NCI-H2029 (cell line): ENCODE measurements at places on chromosomes 3 and 15.

DNA sequence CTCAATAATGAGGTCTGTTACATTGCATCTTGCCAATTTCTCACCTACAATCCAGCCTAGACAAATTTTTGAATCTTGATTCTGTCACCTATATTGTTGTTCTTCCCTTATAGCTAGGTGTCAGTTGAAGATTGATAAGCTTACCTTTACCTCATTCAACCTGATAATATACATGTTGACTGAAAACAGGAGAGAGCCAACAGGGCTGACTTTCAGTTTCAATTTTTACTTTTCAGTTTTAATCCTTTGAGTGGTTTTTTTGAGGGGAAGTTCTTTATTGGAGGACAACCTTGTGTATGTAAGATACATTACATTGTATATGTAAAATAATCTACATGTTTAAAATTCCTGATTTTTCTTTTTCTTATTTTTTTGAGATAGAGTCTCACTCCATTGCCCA is 5.8 kb downstream of the ATP13A5 start:
- no peak for DNase-seq

GRCh38 chr3:173410436-173410835 is 12.9 kb downstream of the NLGN1 start:
- no peak for DNase-seq

GRCh38 chr3:45064512-45065372 is 38.6 kb downstream of the CLEC3B start:
- DNase-seq, result no peak

- DNase-seq, result no peak
Measured at GRCh38 chr15:50883903-50884302, 24.6 kb upstream of the AP4E1 start.

- DNase-seq, result no peak
Measured at GRCh38 chr3:116432795-116433194, 12.5 kb downstream of the LSAMP start.

DNA sequence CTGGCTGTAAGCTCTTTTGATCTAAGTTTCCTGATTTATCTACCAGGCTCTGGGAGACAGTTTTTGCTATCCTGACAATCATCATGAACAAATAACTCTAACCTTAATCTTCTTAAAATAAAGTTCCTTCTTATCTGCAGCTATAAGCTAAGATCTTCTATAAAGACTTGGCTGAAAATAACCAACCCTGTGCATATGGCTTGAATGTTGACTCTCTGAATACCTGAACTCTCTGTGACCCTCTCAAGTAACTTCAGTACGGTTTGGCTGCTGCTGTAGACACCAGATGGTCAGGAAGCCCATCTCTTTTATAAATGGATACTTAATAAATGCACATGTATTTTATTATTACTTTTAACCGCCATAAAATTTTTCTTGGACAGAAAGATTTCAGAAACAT is 412.4 kb upstream of the CBLB start:
- DNase-seq, result no peak

- peak; percentile 68 for DNase-seq
Measured at GRCh38 chr15:40941528-40942336, 11.5 kb upstream of the CHAC1 start.

DNA sequence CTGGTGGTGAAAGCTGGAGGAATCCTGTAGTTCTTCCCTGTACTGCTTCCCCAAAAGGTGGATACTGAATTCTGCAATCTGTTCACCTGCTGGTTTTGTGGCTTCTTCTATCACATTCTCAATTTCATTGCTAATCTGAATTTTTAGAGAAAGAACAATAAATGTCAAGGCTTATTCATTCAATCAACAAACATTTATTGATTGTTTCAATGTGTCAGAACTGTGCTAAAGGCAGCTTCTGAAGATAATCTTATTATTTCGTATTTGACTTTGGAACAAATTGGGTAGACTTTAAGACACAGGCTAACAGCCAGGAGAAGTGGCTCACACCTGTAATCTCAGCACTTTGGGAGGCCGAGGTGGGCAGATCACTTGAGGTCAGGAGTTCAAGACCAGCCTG is 46.8 kb downstream of the IMPG2 start:
- DNase-seq, result no peak

DNA sequence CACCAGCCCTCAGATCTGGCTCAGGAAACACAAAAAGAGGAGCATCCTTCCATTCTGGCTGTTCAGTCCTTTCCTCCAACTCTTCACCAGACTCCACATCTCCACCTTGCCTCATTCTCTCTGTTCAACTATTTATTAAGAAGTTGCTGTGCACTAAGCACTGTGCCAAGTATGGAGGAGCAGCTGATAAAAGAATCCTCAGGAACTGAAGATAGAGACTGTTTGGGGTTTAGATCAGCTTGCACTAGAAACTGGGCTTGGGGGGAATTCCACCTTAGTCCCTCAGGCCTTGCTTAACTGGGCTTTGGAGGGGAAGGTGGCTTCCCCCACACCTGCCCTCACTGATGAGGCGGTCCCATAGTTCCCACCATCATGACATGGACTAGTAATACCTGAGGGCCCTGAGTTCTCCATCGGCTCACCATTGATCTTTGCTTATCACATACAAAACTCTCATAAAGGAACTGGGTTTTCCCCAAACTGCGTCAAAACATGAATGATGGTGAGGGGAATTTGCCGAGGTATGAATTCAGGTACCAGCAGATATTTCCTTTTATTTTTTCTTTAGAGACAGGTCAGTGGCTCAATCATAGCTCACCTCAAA is 1.7 kb upstream of the CCR8 start:
- no peak for DNase-seq

DNA sequence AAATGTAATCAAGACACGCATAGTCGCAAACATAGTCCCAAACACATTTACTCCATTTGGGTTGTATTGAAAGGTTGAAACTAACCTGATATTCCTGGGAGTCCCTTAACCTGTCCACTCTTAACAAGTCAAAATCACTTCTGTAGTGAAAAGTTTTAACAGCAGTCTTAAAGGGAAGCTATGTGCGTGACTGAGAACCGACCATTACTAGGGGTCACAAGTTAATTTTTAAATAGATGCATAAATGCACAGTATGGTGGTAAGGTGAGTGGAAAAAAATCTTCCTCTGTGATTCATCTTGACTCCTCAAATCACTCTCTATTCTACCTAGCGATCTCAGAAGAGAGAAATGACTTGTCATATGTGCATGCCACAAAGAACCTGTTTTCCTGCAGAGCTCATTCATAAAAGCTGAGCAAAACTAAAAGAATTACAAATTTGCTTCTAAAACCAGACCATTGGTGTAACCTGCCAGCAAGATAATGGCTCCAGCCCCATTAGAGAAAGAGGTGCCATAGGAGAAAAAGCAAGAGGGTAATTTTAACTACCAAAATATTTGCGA is 4.8 kb downstream of the GPR15 start:
- no peak for DNase-seq

DNA sequence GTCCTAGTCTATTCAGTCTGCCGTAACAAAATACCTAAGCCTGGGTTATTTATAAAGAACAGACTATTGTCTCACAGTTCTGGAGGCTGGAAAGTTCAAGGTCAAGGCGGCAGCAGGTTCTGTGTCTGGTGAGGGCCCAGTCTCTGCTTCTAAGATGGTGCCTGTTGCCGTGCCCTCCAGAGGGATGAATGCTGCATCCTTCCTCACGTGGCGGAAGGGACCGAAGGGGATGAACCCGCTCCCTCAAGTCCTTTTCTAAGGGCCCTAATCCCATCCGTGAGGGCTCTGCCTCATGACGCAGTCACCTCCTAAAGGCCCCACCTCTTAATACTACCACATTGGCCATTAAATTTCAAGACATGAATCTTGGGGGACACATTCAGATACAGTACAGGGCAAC is 133.7 kb downstream of the CHSY1 start:
- DNase-seq, result no peak
